ENCODE measurements at places on chromosomes 5 and 9.

GRCh38 chr9:125284855-125285254, 23.2 kb downstream of the GAPVD1 start:
- DNase-seq, result no peak

DNA sequence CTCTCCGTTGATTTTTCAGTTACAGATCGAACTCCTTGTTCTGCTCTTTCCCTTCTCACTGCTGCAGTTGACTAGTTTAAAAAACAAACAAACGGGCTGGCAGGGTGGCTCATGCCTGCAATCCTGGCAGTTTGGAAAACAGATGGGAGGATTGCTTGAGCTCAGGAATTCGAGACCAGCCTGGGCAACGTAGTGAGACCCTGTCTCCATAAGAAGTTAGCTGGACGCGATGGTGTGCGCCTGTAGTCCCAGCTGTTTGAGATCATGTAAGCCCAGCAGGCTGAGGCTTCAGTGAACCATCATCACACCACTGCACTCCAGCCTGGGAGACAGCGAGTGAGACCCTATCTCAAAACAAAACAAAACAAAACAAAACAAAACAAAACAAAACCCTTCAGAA, 51.4 kb upstream of the NCS1 start:
- no peak for DNase-seq

- DNase-seq, result no peak
Observed at GRCh38 chr5:138952962-138953361, 77.8 kb upstream of the LRRTM2 start.

DNA sequence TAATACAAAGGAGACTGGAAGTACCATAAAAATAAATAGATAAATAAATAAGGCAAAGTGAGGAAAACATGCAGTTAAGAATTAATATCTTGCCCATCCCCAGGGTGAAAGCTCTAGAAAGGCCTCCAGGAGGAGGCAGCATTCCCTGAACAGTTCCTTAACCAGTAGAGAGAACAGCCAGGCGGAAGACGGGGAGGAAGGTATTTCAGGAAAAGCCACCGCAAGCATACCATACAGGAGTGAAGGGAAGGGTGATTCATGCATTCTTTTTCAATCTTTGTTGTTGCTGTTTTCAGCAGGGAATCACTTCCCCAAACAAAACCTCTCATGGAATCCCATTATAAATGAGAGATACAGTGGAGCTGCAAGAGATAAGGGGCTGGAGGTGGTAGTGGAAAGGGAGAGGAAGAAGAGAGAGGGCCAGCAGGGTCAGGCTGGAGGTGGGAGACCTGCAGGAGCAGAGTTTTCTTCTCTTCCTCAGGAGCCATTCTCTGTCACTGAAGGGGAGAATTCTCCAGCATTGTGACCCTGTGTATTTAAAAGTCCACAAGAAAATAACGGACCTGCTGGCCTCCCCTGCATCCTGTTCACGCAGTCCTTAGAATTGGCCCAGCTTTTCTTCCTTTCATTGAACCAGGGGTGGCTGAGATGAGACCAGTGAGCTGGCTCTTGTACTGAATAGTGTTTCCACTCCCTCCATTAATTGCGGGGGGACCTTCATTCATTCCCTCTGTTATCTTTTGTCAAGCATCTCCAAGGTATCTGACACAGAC, 255.9 kb downstream of the FAM114A2 start:
- no peak for DNase-seq

GRCh38 chr5:136985785-136986475, 513.2 kb downstream of the SPOCK1 start:
- no peak for DNase-seq

DNA sequence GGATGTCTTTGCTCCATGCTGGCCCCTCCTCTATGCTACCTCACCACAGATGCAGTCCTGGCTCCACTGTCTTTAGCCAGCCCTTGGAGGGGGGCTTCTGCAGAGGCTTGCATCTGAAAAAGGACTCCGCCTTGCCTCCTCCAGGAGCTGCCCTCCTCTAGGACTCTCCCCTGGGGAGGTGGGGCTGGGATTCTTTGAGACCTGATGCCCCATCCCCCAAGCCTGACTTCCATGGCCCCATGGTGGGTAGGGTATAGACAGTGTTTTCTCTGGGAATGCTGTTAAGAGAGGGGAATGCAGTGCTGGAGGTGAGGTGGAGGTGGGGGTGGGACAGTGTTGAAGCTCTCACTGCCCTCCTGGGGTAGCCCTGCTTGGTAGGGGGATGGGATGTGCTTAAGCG, 14.3 kb downstream of the JADE2 start:
- no peak for DNase-seq

GRCh38 chr9:134895908-134896833, 15.6 kb downstream of the FCN2 start:
- peak; percentile 83 for DNase-seq

DNA sequence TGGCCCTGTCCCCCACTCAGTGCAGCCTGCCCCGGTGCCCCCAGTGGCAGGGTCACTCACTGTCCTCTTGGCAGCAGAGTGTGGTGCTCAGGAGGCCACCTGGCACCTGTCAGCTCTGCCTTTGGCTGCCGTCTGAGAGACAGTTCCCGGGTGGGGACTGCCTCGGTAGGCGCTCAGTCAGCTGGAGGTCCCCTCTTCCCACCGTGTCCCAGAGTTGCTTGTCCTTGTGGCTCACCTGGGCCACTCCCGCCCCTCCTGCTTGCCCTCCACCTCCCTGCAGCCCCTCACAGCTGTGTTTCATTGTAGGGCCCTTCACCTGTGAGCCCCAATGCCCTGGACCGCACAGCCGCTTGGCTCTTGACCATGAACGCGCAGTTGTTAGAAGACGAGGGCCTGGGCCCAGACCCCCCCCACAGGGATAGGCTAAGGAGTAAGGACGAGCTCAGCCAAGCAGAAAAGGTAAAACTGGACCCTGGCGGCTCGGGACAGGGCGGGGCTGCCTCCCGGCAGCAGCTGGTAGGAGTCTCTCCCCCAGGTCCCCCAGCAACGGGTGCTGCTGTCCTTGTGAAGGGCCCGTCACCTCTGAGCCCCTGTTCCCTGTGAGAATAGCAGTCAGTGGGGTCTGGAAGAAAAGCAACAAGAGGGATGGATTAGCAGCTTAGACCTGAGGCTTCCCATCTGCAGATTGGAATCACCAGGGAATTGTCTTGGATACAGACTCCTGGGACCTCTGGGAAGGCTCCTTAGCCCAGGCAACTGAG, 122.7 kb downstream of the DAB2IP start:
- no peak for DNase-seq

GRCh38 chr5:147626464-147626863, 116.6 kb upstream of the DPYSL3 start:
- no peak for DNase-seq

GRCh38 chr5:176725521-176726280, 78.4 kb downstream of the TSPAN17 start:
- DNase-seq, result no peak
